ENCODE measurements at places on chromosomes 3 and 15. TPM values are rescaled to one million over a fixed set of nuclear protein-coding genes. Genes with fewer than 3 reads are reported as not detected.

DNA sequence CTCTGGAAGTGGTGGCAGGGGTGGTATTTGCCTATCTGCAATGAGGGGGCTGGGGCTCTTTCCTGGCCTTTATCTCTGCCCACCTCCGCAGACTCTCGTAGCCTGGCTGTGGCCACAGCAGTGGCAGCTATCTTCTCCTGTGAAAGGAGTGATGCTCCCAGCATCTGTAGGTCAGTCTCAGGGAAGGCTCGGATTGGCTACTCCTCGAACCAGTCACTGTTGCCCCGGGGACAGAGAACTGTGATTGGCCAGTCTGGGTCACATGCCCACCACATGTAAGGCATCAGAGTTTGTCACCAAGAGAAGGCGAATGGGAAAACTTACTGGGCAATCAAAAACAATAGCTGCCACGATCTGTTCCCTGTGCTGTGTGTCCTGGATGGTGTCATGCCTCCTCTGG lies 30.1 kb upstream of the FGD5 start:
- DNase-seq, result no peak

DNA sequence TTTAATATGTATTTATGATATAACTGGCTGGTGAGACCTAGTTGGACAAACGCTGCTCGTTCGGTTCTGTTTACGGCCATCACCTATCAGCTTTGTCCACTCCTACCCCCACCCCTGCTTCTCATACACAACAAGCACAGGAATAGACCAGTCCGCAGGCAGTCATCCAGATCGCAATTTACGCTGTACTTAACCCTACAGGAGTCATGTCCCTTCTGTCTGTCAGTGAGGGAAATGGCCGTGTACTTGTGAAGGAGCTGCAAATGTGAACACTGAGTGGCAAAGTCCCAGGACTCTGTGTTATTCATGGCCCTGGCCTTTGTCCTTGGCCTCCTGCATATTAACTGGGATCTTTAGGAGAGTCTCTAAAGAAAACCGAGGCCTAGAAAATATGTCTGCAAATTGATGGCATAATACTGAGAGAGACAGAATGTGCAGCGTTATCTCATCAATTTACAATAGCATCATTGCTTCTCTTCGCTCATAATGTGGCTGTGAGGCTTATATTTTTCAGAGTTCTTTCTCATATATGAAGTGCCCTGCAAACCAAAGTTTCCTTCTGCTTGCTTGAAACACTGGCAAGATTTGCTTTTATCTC lies 7.2 kb upstream of the ABHD10 start:
- no peak for DNase-seq

- no peak for DNase-seq
These were observed 37.7 kb downstream of the AMOTL2 start for GRCh38 chr3:134336587-134336986.

Gene TMC3
- not detected for total RNA-seq
